ENCODE measurements at places on chromosomes 13 and 19. TPM values are rescaled to one million over a fixed set of nuclear protein-coding genes. Genes with fewer than 3 reads are reported as not detected.

- DNase-seq = no peak
Measured at GRCh38 chr13:21796066-21796465, 125.2 kb downstream of the FGF9 start.

GRCh38 chr13:30696278-30697176 is 38.8 kb upstream of the ALOX5AP start:
- DNase-seq = peak; percentile 71

GRCh38 chr13:110841846-110842245 is 73.0 kb downstream of the ANKRD10 start:
- DNase-seq = no peak

DNA sequence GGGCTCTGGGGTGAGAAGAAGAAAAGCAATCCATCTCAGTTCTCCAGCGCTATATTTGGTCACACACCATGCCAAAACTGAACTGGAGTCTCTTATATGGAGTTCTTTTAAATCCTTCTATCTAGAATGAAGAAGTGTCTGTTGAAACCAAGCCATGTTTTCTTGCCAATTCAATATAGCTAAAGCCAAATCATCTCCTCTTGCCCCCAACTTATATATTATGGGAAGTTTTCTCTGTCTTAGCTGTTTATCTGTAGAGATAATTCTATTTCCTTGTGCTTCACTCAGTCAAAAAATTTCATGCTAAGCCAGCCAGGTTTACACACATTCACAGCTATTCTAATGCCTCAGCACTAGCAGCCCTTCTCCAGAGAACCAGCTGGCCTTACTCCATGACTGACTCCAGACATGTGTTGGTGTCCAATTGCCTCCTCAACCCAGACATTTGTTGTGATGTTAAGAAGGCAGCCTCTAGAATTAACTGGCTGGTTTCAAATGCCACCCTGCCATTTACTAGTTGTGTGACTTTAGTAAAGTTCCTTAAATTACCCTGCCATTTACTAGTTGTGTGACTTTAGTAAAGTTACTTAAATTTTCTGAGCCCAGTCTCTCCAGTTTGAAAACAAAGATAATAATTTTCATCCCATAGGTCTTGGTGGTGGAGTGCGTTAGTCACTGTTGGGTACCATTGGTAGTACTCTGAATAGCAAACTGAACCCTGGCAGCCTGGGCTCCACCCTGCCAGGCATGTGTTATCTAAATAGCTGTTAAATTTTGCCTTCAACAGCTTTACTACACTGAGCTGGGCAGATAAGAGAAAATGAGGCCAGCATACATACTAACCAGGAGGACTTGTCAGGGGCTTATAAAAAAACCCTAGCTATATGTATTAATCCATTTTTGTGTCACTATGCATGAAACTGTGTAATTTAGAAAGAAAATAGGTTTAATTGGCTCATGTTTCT is 525.1 kb downstream of the LMO7 start:
- DNase-seq = no peak

C19orf73 gene
- total RNA-seq = 1.4 TPM

RPL21 gene
- total RNA-seq = 903 TPM

DNA sequence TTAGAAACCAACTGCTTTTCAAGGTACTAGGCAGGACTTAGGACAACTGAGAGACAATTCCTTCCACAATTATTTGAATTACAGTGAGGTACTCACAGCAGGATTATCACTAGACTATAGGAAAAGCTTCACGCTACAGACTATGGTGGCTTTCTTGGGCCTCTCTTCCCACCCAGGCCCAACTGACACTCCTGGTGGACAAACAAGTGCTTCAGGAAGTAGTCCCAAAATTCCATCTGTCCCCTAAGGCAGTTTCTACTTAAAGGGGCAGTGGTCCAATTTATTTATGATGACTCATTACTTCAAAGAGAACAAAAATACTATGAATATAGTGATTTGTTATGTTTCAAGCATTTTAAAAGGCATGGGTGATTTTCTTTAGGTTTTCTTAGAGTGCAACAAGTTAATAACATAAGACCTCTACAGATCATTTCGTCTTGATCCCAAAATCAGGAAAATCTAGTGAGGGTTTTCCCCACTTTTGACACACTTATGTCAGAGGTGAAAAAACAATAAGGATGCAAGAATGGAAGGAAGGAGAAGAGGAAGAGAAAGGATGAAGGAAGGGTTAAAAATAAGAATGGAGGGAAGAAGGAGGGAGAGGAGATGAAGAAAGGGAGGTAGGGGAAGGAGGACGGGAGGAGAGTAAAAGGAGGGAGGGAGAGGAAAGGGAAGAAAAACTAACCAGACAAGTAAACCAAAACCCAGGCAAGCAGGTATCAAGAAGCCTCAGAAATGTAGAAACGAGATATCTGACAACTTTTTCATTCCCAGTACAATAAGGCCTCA is 100.7 kb downstream of the SERP2 start:
- no peak for DNase-seq

CBLC gene
- 2.3 TPM for total RNA-seq

- DNase-seq = peak; percentile 20
Measured at GRCh38 chr19:33814181-33815165, 17.8 kb downstream of the KCTD15 start.

GRCh38 chr19:7304200-7304599 is 10.0 kb upstream of the INSR start:
- no peak for DNase-seq

GRCh38 chr13:74977498-74977897 is 504.5 kb downstream of the TBC1D4 start:
- no peak for DNase-seq

NTF4 gene
- 3.1 TPM for total RNA-seq

DNA sequence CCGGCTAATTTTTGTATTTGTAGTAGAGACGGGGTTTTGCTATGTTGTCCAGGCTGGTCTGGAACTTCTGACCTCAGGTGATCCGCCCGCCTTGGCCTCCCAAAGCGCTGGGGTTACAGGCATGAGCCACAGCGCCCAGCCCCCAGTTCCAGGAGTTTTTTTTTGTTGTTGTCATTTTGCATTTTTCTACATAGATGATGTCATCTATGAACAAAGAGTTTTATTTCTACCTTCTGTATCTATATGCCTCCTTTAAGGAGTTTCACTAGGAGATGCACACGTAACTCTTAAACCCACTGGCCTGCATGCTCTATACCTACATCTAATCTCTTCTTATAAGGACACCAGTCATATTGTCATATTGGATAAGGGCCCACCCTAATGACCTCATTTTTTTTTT is 4.8 kb downstream of the DHDH start:
- no peak for DNase-seq

ZNF28 gene
- 20.9 TPM for total RNA-seq

DNA sequence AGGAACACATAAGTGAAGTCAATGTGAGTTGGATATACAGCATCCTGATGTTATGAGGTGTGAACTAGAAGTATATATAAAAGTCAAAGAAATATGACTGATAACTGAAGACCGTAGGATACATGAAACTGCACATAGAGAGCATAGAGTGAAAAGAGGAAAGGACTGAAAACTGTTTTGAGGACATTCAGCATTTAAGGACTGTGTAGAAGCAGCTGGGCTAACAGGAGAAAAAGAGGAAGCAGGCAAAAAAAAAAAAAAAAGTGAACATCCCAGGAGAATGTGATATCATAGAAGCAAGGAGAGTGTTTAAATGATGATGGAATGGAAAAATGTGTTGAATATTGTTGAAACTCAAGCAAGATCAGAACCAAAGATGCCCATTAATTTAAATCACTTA is 363.5 kb downstream of the PCDH20 start:
- no peak for DNase-seq

LILRA1 gene
- total RNA-seq = 7.6 TPM

DNA sequence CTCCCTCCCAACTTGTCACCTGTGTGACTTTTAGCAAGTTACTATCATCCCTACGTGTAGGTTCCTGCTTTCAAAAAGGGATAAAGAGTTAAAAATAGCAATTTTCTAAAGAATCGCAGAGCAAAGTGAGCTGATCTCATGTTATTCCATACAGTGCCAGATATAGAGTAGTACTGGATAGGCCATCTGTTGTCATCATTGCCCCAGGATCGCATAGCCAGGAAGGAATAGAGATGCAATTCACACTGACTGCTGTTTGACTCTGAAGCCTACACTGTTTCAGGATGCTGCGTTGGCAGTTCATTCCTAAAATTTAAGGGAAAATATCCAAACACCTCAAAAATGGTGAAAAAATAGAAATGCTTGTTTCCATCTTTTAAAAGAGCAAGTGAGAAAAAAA is 138.9 kb downstream of the SHISA2 start:
- no peak for DNase-seq

DNA sequence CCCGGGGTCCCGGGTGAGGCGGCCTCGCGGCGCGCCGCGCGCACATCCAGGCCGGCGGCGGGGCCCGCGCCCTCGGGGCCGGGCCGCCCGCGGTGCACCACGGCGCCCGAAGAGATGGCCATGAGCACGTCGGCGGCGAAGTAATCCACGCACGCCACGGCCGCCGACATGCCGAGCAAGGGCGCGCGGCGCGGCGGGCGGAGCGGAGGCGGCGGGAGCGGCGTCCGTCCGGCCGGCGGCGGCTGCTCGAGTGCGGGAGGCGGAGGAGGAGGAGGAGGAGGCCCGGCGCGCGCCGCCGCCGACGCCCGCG is at the start of gene KLF16:
Gene KLF16, minus strand, starts transcription at position 252 of the 310 bp plus-strand sequence. Its CDS starts 82 bp downstream, at position 170.
- DNase-seq = no peak

GRCh38 chr13:45788011-45788410 is 63.5 kb downstream of the SIAH3 start:
- no peak for DNase-seq

- no peak for DNase-seq
Measured at GRCh38 chr13:99870541-99870940, 101.0 kb downstream of the ZIC5 start.

DNA sequence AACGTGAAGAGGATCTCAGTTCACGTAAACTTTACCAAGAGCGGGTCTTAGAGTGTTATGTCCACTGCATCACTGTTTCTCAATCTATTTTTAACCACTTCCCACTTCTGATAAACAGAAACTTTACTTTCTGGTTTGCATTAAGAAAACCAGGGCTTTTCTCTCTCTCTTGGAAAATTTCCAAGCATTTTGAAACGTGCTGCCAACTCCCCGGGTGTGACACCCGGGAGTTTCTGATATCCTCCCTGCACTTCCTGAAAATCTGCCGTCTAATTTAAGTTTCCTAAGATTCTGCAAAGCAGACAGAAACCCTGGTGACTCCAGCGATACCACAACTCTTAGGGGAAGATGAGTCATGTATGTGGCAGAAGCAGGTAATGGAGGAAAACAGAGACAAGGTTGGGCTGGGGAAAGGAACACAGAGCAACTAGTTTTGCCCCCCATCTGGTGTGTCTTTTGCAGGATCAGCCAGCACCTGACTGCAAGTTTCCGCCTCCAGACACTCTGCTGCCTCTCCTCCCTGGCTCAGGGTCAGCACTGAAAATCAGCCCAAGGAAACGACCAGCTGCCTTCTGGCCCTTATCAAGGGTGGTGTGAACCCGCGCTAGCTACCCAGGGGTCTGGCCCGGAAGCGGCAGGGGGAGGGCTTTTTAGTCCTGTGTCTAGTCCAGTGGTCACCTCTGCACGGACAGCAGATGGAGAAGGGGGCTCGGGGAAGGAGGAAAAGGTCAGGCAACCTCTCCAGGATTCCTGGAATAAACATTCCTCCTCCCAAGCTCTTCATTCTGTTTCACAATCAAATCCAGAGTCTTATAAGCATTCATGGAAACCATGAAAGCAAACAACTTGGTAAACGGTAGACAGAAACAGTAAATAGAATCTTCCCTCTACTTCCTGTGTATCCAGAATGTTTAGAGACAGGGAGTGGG is 11.3 kb upstream of the FFAR2 start:
- DNase-seq = no peak

CAB39L gene
- 13.4 TPM for total RNA-seq

DNA sequence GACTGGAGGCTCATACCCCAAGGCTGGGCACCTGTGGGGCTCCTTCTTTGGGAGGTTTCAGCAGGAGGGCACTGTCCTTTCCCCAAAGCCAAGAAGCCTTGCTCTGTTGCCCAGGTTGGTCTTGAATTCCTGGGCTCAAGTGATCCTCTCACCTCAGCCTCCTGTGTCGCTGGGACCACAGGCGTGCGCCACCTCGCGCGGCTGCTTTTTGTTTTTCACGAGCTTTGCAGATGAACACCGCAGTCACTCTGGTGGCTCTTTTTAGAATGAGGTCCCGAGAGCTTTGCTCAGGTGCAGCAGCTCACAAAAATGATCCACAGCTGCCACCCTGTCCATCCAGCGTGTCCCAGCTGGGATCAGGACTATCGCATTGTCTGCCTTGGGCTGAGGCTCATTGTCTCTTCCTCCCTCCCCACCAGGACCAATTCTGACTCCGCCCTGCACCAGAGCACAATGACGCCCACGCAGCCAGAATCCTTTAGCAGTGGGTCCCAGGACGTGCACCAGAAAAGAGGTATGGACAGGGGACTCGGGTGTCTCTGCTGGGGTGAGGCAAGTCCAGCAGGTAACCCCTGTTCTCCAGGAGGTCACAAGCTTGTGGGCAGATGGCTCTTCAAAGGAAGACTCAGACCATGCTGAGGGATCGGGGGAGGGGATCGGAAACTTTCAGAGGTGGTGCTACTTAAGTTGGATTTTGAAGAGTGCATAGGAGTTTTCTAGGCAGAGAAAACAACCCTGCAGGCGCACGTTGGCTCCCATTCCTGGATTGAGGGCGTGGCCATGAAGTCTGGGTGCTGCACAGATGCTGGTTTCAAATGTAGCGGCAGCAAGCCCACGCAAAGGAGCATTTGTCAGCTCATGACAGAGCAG is 41.5 kb downstream of the COMP start:
- no peak for DNase-seq

GRCh38 chr19:31339411-31339810 is 9.8 kb downstream of the TSHZ3 start:
- no peak for DNase-seq

- peak; percentile 51 for DNase-seq
Measured at GRCh38 chr13:114067886-114068651, 64.4 kb downstream of the RASA3 start.

DNA sequence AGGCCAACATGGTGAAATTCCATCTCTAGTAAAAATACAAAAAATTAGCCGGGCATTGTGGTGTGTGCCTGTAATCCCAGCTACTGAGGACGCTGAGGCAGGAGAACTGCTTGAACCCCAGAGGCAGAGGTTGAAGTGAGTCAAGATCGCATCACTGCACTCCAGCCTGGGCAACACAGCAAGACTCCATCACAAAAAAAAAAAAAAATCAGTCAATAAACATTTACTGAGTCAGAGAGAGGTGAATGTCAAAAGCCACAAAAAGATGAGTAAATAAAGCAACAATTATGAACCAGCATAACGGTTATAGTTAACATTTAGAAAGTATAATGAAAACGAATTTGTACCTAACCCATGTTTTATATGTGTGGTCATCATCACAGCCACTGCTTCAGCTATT is 23.1 kb downstream of the PSPC1 start:
- no peak for DNase-seq

GRCh38 chr13:93230261-93230855 is 3.8 kb downstream of the GPC6 start:
- DNase-seq = no peak

DLL3 gene
- total RNA-seq = not detected

DNA sequence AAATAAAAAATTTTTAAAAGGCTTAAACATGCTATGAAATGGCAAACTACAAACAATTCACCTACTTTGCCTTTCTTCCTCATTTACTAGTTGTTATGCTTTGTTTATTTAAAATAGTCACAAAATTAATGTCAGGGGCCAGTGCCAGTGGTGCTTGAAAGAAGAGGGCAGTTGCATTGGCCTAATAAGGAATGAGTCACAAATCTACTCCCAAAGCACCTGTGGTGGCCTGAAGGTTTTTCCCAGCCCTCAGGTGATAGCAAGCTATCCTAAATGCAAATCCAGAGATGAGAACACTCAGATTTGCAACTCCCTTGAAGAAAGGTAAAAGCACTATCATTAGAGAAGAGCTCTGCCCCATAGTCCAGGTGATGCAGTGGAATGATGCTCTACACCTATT is 103.6 kb downstream of the MBNL2 start:
- no peak for DNase-seq

GRCh38 chr19:35645680-35646511 is 2.2 kb upstream of the COX6B1 start:
- DNase-seq = no peak
